ENCODE measurements at places on chromosomes 4 and X.
A peak's percentile ranks its signal among the peaks of the same experiment; 100 is the strongest.

DNA sequence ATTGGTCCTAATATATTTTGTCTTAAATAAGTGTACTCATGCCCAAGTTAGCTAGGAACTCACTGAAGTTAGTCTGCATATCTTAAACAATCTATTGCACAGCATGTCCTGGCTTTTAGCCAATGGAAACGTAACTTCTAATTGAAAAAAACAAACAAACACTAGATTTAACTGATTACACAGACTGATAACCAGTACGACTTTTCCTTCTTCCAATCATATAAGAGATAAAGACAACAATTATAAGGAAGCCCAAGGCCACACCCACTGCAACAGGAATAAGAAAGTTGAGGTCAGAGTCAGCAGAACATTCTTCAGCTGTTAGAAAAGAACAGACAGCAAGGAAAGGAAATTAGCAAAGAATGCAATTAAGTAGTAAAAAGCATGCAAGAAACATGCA lies 40.8 kb downstream of the LAMP2 start:
- DNase-seq: peak; percentile 4

GRCh38 chr4:158523990-158524535 lies 2.4 kb downstream of the RXFP1 start:
- DNase-seq: no peak

GRCh38 chrX:146451136-146451535 lies 358.4 kb upstream of the CXorf51B start:
- DNase-seq: no peak

DNA sequence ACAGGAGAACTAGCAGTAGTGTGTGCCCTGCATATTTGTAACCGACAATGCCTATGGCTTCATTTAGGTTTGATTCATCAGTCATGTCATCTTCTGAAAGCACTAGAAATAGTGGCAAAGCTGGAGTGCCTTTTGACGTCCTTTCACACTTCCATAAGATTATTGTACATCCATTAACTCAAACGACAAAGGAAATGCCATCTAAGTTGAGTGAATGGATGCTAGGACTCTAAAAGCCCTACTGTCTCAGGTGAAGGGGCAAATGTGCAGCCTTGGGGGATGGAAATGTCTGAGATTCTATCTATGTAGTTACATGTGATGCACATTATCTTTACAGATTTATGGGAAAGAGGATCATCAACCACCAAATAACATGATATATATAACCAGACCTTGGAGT lies 1473.6 kb downstream of the STIM2 start:
- DNase-seq: no peak

- no peak for DNase-seq
Observed at GRCh38 chr4:99647071-99647470, 10.6 kb downstream of the C4orf54 start.

- no peak for DNase-seq
Observed at GRCh38 chrX:47941423-47941822, 62.4 kb downstream of the ZNF182 start.

DNA sequence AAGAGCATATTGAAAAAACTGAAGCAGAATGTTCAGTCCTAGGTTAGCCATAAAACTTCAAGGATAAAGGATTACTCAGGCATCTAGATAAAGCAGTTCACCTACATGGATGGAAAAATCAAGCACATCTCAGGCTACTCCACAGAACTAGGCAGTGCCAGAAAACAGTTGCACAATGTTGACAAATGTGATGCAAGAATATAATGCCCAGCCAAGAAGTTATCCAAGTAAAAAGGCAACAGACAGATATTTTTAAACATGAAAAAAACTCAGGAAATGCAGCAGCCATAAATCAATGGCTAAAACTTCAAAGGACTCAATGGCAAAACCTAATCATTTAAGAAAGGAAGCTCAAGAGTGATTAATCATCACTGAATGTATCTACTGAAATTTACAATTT lies 456.0 kb upstream of the FAM241A start:
- DNase-seq: peak; percentile 72

DNA sequence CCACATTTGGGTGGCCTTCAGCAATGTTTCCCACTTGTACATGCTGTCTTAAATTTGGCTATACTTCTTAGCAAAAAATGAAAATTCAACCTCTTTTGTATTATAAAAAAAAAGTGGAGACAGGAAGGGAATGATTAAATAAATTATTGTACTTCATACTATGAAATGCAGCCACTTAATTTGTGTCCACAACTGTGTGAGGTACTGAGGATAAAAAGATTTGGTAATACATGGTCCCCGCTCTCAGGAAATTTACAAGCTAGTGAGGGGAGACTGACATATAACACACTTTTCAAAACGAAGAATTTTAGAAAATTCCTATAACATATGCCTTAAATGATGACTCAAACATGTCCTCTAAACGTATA lies 105.0 kb downstream of the HNRNPD start:
- no peak for DNase-seq

- DNase-seq: no peak
Observed at GRCh38 chr4:36758312-36759178, 477.1 kb downstream of the DTHD1 start.

GRCh38 chrX:135974279-135974856 lies 580 bp upstream of the MMGT1 start:
- peak; percentile 73 for DNase-seq

GRCh38 chr4:24791043-24791442 lies 4.3 kb upstream of the SOD3 start:
- DNase-seq: no peak

GRCh38 chr4:155624478-155624877 lies 42.2 kb upstream of the GUCY1A1 start:
- DNase-seq: no peak

GRCh38 chr4:152886201-152886600 lies 49.9 kb upstream of the FHDC1 start:
- no peak for DNase-seq

- no peak for DNase-seq
Observed at GRCh38 chrX:136750364-136750763, 30.4 kb downstream of the ARHGEF6 start.

- no peak for DNase-seq
Observed at GRCh38 chrX:115311601-115312001, 22.1 kb downstream of the LUZP4 start.

DNA sequence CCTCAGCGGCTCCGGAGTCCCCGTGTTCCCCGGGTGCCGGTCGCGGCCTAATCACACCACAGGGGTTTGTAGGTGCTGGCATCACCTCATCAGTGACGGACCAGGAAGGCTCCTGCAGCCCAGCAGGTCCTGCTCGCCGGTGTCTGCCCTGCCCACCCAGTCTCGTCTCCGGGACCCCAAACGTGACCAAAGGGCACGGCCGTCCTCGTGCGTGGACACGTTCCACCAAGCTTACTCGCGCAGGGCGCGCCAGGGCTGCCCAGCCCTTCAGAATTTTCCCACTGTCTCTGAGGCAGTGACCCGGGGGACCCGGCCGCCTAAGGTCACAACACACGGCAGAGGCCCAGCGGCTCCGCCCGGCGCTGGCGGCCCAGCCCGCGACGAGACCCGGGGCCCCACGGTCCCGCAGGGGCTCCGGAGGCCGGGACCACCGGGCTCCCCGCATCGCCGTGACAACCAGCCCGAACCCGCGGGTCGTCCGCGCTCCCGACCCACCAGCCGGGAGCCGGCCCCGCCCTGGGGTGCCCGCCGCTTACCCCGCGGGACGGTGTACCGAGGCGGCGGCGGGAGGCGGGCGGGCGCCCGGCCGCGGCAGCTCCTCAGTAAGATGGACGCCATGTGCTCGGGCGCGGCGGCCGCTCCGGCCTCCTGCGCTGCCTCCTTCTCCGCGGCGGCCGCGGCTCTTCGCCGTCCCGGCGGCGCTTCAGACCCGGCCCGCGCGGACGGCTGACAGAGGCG lies 454 bp downstream of the LETM1 start:
- no peak for DNase-seq

Measured in fibroblast of skin of right biceps (primary cell).